Kasumi-1 (cell line): ENCODE measurements at places on chromosomes 2 and 18.

GRCh38 chr18:31942291-31942998, 483 bp downstream of the TRAPPC8 start:
- peak; percentile 71 for DNase-seq

GRCh38 chr18:3552305-3552704, 102.3 kb downstream of the TGIF1 start:
- no peak for DNase-seq

DNA sequence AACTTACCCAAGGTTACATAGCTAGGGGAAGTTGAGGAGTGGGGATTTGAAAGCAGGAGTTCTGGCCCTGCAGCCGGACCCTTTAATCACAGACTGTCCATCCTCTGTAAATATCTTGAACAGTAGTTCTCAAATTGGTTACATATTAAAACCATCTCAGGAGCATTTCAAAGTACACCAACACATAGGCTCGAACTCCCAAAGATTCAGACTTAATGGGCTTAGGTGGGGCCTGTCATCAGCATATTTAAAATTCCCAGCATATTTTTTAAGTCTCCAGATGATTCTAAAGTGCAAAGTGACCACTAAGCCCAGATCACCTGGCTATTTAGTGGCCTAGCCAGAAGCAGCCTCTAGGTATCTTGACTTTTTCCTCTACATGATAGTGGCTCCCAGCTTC, 192.2 kb downstream of the ZNF385B start:
- no peak for DNase-seq

DNA sequence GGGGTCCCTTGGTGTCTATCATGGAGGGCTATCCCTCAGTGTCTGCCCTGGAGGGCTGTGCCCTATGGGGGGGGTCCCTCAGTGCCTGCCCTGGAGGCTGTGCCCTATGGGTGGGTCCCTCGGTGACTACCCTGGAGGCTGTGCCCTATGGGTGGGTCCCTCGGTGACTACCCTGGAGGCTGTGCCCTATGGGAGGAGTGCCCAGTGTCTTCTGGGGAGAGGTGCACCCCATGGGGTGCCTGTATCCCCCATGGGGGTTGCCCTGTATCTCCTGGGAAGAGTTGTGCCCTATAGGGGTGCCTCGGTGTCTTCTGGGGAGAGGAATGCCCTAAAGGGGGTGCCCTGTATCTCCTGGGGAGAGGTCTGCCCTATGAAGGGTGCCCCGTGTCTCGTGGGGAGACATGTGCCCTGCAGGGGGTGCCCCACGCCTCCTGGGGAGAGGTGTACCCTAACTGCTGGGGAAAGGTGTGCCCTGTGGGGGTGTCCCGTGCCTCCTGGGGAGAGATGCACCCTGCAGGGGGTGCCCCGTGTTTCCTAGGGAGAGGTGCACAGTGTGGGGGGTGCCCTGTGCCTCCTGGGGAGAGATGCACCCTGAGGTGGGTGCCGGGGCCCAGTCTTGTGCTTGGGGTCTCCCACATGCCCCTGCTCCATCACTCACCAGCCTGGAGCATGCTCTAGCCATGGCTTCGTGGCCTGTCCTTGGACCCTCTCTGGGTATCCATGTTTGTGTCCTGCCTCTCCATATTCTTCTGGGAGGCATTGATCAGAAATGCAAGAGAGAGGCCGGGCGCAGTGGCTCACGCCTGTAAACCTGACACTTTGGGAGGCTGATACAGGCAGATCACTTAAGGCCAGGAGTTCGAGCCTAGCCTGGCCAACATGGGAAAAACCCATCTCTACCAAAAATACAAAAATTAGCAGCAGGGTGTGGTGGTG, 215.6 kb downstream of the HDAC4 start:
- no peak for DNase-seq

GRCh38 chr2:63569740-63570139, 18.5 kb downstream of the WDPCP start:
- DNase-seq, result no peak

- no peak for DNase-seq
Observed at GRCh38 chr2:218833023-218833609, 1.5 kb upstream of the PRKAG3 start.

DNA sequence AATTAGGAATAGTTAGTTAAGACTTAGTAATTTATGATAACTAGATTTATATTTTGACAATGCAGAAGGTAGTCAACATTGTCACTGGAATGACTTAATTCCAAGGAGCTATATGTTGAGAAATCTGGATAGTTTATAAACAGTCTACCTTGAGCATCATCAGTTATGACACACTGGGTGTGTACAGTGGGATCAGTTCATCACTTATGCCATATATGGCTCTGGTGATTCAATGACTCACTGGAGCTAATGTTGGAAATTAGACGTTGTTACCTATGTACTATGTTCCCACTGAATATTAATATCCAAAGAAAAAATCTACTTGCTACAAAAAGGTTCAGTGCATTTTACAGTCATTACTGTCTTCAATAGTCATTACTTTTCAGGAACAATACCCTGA, 34.0 kb upstream of the ITPRID2 start:
- DNase-seq, result no peak

- DNase-seq, result no peak
Observed at GRCh38 chr2:168536925-168537466, 80.9 kb downstream of the CERS6 start.

- no peak for DNase-seq
Observed at GRCh38 chr2:30684026-30684425, 123.2 kb downstream of the CAPN13 start.
